ENCODE measurements at places on chromosomes 13 and 19. TPM values are rescaled to one million over a fixed set of nuclear protein-coding genes. Genes with fewer than 3 reads are reported as not detected.

BORA gene
- total RNA-seq: 3.7 TPM

ACTMAP gene
- 1.2 TPM for total RNA-seq

NCCRP1 gene
- 0.04 TPM for total RNA-seq

SLC39A3 gene
- total RNA-seq: 12.1 TPM

CEACAM8 gene
- 0.04 TPM for total RNA-seq

MEF2B gene
- 0.98 TPM for total RNA-seq

CEBPG gene
- 15.4 TPM for total RNA-seq

- H3K4me3 ChIP-seq: no peak overlapping the region
- H3K27ac ChIP-seq: no peak overlapping the region
- no peaks in the 10 kb centered on the region for H3K36me3 ChIP-seq
- H3K27me3 ChIP-seq: peaks cover 2% of the 10 kb centered on the region
These were observed 68.2 kb upstream of the LSM14A start for GRCh38 chr19:34104096-34104495.

GRCh38 chr19:29060813-29061364 is 152.1 kb downstream of the UQCRFS1 start:
- H3K4me3 ChIP-seq: no peak overlapping the region
- no peaks in the 10 kb centered on the region for H3K27me3 ChIP-seq
- H3K4me1 ChIP-seq: no peaks in the 10 kb centered on the region
- DNase-seq: no peak

- no peak for DNase-seq
- H3K36me3 ChIP-seq: no peaks in the 10 kb centered on the region
These were observed 328.7 kb downstream of the SPRY2 start for GRCh38 chr13:80012251-80012650.

- peak; percentile 47 for DNase-seq
- H3K4me1 ChIP-seq: no peaks in the 10 kb centered on the region
- H3K27ac ChIP-seq: no peak overlapping the region
- H3K27me3 ChIP-seq: no peaks in the 10 kb centered on the region
- H3K4me3 ChIP-seq: no peak overlapping the region
These were observed 55.4 kb downstream of the INTS6 start for GRCh38 chr13:51397262-51397941.

GRCh38 chr19:11361771-11362731 is 6.8 kb downstream of the PLPPR2 start:
- no peak overlapping the region for H3K27ac ChIP-seq
- H3K27me3 ChIP-seq: peaks cover 12% of the 10 kb centered on the region
- peaks cover 30% of the 10 kb centered on the region for H3K36me3 ChIP-seq
- peaks cover 6% of the 10 kb centered on the region for H3K4me1 ChIP-seq
- H3K4me3 ChIP-seq: no peak overlapping the region

- no peak for DNase-seq
- H3K27ac ChIP-seq: no peak overlapping the region
- no peak overlapping the region for H3K4me3 ChIP-seq
- H3K36me3 ChIP-seq: no peaks in the 10 kb centered on the region
These were observed 1.4 kb downstream of the FFAR1 start for GRCh38 chr19:35348911-35349611.

- no peaks in the 10 kb centered on the region for H3K4me1 ChIP-seq
- no peaks in the 10 kb centered on the region for H3K27me3 ChIP-seq
- DNase-seq: peak; percentile 86
- H3K36me3 ChIP-seq: no peaks in the 10 kb centered on the region
- H3K4me3 ChIP-seq: no peak overlapping the region
These were observed 69.8 kb upstream of the SCEL start for GRCh38 chr13:77465603-77466195.

DNA sequence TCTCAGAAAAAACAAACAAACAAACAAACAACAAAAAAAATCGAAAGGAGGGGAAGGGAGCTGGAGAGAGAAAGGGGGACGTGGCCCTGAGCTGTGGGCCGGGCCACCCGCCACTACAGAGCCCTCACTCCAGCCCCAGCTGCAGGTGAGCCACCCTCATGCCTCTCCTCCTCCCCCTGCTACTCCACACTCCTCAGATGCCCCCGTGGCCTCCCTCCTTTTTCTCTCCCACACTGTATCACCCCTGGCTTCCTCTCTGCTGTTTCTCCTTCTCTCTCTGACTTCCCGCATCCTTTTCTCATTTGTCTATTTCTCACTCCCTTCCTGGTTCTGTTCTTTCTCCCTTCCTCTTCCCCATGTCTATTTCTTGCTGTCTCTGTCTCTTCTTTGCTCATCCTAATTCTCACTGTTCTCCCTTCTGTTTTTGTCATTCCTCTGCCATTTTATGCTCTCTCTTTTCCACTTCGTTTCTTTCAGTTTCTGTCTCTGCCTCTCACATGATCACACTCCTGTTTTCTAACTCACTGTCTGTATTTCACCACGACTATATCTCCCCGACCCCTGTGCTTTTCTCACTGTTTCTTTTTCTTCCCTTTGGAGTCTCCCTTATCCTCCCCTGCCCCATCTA is 2.7 kb downstream of the KLK2 start:
- peaks cover 4% of the 10 kb centered on the region for H3K4me1 ChIP-seq
- H3K27me3 ChIP-seq: peaks cover 2% of the 10 kb centered on the region
- no peak for DNase-seq
- no peaks in the 10 kb centered on the region for H3K36me3 ChIP-seq

DNA sequence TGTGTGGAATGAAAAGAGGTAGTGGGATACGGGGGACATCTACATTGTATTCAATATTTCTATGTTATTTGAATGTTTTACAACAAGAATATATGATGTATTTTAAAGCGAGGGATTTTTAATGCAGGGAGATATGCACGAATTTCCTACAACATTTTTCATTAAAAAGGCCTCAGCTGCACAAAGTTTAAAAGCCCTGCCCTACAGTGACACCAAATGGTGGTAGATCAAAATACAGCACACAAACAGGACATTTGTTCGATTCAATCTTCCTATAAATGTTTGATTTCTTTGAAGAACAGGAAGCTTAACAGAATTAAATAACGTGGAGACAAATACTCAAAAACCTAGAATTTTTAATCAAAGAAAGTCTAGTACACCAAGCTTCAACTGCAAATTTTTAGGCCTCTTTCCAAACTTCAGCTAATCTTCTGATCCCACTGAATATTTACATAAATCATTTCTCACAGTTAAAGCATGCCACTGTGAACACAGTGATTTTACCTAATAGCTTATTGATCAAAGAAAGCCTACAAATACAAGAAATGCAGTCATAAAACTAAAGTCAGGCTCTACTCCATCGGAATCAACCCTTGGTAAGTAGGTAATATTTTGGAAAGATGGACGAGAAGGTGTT is 257.2 kb downstream of the DIAPH3 start:
- H3K36me3 ChIP-seq: no peaks in the 10 kb centered on the region
- H3K27ac ChIP-seq: no peak overlapping the region
- no peak overlapping the region for H3K4me3 ChIP-seq

DNA sequence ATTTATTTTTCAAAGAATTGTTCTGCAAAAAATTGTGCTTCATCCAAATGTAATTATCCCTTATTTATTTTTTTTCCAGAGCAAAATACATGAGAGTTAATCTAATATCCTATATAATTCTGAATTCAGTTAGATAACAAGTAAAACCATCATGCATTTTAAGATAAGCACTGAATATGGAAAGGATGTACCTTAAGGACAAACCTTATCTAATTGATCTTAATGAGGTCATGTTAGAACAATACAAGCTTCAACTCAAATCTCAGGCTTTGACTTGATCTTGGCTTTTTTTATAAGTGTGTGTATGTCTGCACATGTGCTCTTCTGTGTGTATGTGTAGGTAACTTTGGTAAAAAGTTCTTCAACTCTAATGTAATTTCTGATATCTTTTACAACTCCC is 1828.8 kb downstream of the PCDH9 start:
- no peak for DNase-seq
- H3K27me3 ChIP-seq: no peaks in the 10 kb centered on the region
- H3K36me3 ChIP-seq: no peaks in the 10 kb centered on the region
- no peak overlapping the region for H3K27ac ChIP-seq

- no peak overlapping the region for H3K27ac ChIP-seq
- no peak overlapping the region for H3K4me3 ChIP-seq
- no peaks in the 10 kb centered on the region for H3K4me1 ChIP-seq
- H3K36me3 ChIP-seq: peaks cover 44% of the 10 kb centered on the region
- H3K27me3 ChIP-seq: no peaks in the 10 kb centered on the region
These were observed 13.8 kb downstream of the NAXD start for GRCh38 chr13:110628952-110629701.

- H3K4me3 ChIP-seq: no peak overlapping the region
- DNase-seq: peak; percentile 73
- H3K27ac ChIP-seq: peak overlapping the region; percentile 51
- H3K4me1 ChIP-seq: peaks cover 30% of the 10 kb centered on the region
These were observed 3.2 kb downstream of the EPN1 start for GRCh38 chr19:55678121-55678671.

DNA sequence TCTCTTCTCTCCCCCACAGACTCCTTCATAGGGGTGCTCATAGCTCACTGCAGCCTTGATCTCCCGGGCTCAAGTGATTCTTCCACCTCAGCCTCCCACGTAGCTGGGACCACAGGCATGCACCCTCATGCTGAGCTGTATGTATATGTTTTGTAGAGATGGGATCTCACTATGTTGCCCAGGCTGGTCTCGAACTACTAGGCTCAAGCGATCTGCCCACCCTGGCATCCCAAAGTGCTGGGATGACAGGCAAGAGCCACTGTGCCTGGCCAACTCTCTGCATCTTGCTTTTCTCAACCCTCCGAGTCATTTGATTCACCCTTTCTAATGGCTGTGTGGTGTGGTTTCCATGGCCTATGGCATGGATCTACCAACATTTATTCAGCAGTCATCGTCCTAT is 10.1 kb upstream of the IRGC start:
- H3K27ac ChIP-seq: no peak overlapping the region
- no peaks in the 10 kb centered on the region for H3K4me1 ChIP-seq
- no peak overlapping the region for H3K4me3 ChIP-seq

GRCh38 chr13:36817996-36818803 is 822 bp upstream of the RFXAP start:
- H3K4me3 ChIP-seq: peak overlapping the region; percentile 87
- H3K27me3 ChIP-seq: no peaks in the 10 kb centered on the region
- peak; percentile 56 for DNase-seq
- H3K36me3 ChIP-seq: no peaks in the 10 kb centered on the region
- no peak overlapping the region for H3K27ac ChIP-seq
- H3K4me1 ChIP-seq: peaks cover 12% of the 10 kb centered on the region

DNA sequence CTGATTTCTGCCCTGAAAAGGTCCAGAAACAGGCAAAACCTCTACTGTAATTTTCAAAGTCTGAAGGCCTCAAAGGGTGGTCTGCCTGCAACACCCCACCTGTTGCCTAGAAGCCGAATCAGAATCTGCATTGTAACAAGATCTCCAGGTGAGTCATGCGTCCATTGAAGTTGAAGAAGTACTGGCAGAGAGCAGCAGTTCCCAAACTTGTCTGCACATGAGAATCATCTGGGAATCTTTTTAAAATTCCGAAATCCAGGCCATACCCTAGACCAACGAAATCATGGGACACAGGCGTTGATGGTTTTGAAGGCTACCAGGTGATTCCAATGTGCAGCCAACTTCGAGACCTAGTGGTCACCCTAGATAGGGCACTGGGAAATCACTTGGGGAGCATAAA is 16.0 kb upstream of the CLN5 start:
- H3K36me3 ChIP-seq: no peaks in the 10 kb centered on the region
- no peak for DNase-seq
- H3K4me3 ChIP-seq: no peak overlapping the region
- H3K27ac ChIP-seq: no peak overlapping the region
- peaks cover 15% of the 10 kb centered on the region for H3K4me1 ChIP-seq
- H3K27me3 ChIP-seq: no peaks in the 10 kb centered on the region

- no peak for DNase-seq
- H3K27me3 ChIP-seq: peaks cover 4% of the 10 kb centered on the region
- no peaks in the 10 kb centered on the region for H3K36me3 ChIP-seq
- no peaks in the 10 kb centered on the region for H3K4me1 ChIP-seq
- no peak overlapping the region for H3K27ac ChIP-seq
These were observed 25.3 kb downstream of the FBXO27 start for GRCh38 chr19:39007096-39007495.

DNA sequence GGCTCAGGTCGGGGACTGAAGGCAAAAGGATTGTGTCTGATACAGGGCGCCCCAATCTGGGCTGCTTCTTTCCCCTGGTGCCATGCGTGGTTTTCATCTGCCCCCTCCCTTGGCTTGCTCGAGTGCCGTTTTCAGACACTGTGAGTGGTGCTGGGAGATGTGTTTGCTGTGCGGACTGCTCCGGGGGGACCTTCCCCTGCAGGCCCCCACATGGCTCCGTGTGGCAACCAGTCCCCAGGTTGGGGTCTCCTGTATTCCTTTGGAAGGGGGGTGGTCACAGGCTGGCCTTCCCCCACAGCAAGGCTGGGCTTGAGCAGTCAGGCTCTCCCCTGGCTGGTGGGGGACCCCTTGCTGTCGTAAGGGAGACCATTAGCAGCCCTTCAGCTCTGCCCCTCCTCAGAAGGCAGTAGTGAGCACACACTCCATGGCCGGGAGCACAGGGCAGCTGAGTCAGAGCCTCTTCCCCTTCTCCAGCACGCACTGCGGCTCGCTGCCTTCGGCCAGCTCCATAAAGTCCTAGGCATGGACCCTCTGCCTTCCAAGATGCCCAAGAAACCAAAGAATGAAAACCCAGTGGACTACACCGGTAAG is 20.6 kb upstream of the QTRT1 start:
- H3K4me3 ChIP-seq: no peak overlapping the region
- H3K4me1 ChIP-seq: no peaks in the 10 kb centered on the region
- no peak for DNase-seq

DNA sequence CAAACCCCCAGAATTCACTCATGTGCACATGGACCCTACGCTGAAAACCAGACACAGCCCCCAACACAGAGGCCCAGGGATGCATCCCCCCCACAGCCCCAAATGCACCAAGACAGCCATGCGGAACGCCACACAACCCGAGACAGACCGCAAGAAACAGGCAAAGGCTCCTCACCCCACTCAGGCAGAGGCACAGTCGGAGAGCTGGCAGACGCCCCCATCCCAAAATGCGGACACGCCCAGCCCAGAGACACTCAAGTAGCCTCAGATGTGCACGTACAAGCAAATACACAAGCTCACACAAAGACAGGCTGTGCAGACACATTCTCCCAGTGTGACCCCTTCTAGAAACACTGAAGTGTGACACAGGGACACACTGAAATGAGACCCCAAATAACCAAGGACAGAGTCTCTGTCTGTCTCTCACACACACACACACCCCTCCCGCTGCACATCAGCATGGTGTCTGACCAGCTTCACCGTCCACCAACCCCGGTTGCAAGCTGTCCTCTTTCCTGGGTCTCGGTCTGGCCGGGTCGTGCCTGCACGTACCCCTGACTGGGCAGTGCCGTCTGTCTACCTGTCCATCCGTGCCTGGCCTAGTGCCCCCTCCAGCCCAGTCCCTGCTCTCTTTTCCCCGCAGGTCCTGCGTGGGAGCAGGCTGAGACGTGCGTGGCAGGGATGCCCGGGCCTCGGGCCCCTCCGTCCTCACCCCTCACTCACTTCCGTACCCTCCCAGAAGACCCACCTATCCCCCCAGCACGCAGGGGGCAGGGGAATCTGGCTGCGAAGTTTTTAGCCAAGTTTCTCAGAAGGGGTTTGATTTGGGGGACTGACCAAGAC is 16.1 kb downstream of the ERFL start:
- H3K27me3 ChIP-seq: peaks cover 80% of the 10 kb centered on the region
- no peak overlapping the region for H3K4me3 ChIP-seq
- H3K27ac ChIP-seq: no peak overlapping the region
- no peak for DNase-seq
- peaks cover 4% of the 10 kb centered on the region for H3K36me3 ChIP-seq

- H3K4me1 ChIP-seq: peaks cover 21% of the 10 kb centered on the region
- DNase-seq: no peak
- H3K4me3 ChIP-seq: no peak overlapping the region
- H3K27ac ChIP-seq: peak overlapping the region; percentile 13
- no peaks in the 10 kb centered on the region for H3K27me3 ChIP-seq
- peaks cover 40% of the 10 kb centered on the region for H3K36me3 ChIP-seq
These were observed 17.9 kb upstream of the C13orf46 start for GRCh38 chr13:113991676-113992179.
